ENCODE measurements at places on chromosomes 12 and 14.

DNA sequence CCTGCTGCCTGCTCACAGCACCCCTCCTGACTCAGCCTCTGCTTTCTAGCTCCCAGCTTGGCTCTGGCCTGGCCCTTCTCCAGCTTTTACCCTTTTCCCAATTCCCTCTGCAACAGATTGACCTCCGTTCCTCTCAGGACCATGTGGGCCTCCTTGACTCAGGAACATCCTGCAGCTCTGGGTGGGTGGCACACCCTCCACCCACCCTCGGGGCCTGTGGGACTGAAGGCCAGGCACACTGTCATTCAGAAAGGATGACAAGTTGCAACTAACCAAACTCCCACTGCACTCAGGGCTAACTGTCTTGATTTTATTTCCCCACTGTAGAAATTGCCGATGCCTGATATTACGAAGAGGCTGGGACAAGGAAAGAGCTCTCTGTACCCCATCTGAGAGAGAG lies 59.4 kb downstream of the HELB start:
- DNase-seq, result no peak

- DNase-seq, result no peak
Observed at GRCh38 chr12:49339464-49339861, 2.5 kb upstream of the C1QL4 start.

DNA sequence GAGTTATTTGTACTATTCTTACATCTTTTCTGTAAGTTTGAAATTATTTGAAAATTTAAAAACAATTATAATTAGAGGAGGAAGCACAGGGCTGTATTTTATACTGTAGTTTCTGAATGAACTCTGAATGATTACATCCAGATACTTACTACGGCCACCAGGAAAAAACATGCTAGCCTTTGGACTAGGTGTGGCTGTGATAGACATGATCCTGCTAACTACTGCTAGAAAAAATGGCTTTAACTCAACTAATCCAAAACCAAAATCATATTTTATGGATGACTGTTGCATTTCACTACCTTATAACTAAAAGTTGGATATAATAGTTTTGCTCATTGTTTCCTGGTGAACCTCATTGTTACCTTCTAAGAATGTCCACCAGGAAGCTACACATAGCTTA lies 15.1 kb upstream of the SLC25A3 start:
- DNase-seq, result no peak

DNA sequence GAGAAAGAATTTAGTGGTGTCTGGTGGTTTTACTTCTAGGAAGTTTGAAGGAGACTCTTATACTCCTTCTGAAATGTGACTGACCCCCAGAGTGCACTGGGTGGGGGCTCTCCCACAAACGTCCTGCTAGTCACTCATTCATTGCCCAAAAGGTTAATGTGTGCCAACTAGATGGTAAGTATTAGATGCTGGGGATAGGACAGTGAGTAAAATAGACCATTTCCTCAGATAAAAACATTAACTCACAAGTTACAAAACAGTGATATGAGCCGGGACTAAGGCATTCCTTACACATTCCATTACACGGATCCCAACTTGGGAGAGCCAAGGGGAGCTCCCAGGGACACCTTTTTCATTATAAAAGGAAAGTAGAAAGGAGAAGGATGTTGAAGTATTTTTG lies 185.1 kb downstream of the ATXN7L3B start:
- no peak for DNase-seq

DNA sequence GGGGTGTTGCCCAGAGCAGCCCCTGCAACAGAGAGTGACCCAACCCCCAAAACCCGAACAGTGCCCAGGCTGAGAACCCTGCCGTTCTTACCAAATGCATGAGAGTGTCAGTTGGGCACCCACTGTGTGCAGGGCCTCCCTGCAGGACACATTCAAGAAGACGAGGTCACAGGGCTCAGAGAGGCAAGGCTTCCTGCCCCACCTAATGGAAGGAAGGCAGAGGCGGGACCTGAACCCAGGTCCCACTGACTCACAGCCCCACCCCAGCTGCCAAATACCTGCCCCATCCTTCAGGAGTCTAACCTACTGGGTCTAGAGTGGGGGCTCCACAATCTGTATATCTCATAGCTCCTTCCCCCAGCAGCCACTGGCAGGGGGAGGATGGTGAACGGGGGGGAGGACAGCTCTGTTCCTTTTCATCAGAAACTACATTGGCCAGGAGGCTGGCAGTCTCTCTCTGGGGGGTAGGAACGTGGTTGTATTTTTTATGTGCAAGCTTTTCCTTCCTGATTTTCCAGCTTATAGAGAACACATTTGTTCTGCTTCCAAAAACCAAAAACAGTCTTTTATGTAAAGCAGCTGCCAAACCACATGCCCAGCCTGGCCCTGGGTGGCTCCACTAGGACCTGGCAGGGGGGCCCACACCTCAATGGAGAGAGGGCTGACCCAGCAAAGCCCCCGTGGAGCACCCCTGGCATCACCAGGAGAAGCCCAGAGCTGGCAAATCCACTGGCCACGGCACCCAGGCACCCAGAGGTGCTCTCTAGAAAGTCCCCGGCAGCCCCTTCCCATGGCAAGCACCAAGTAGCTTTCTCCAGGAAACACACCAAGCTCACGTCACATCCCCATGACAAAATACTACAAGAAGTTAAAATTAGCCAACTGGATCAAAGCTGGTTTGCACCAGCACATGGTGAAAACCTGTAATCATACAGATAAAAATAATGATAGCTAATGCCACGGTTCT lies 17.0 kb downstream of the NCOR2 start:
- DNase-seq, result no peak

- no peak for DNase-seq
Observed at GRCh38 chr14:94542111-94542810, 19.0 kb upstream of the SERPINA4 start.
